ENCODE measurements at places on chromosomes 12 and 14.
A peak's percentile ranks its signal among the peaks of the same experiment; 100 is the strongest.

GRCh38 chr14:78674820-78675219, 504.6 kb downstream of the NRXN3 start:
- no peak for DNase-seq

DNA sequence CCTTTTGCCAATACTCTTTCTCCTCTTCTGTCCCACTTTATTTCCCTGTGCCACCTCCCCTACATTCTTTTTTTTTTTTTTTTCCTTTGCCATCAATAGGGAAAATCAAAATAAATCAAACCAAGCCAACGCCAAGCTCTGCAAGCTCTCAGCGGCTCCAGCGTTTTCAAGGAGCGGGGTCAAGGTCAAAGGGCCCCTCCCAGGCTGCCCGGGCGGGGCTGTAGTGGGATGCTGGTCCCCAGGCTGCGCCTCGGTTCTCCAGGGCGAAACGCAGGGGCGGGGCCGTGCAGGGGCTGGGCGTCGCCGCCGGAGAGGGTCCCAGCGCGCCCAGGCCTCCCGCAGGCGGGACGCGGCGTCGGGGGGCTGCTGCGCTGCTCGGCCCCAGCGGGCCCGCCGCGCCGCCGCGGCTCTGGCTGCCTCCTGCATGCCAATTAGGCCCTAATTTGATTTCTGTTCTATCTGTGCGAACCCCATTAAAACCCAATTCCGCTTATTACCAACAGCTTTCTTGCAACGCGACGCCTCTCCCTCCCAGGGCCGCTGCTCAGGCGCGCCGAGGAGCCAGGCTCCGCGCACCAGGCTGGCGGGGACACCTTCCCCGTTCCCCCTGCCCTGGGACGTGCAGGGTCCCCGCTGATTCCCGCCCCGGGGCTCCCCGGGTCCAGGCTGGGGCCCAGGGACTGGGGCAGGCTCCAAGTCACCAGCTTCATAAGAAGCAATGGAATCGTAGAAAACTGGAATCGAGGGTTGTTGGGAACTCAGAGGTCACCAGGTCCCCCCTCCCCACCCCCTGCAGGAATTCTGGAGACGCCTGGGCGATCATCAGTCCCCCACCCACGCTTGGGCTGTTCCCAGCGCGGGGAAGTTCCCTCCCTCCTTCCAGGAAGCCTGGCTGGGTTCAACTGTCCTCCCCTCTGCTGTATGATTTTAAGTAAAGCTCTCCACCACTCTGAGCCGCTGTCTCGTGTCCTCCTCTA, 50.7 kb upstream of the MAP1LC3B2 start:
- no peak for DNase-seq

GRCh38 chr14:90609376-90609775, 206.9 kb downstream of the TTC7B start:
- no peak for DNase-seq

GRCh38 chr12:92568691-92569090, 134.1 kb upstream of the PLEKHG7 start:
- DNase-seq: no peak

- peak; percentile 80 for DNase-seq
These were observed 164.4 kb upstream of the LRIG3 start for GRCh38 chr12:59084511-59085375.

DNA sequence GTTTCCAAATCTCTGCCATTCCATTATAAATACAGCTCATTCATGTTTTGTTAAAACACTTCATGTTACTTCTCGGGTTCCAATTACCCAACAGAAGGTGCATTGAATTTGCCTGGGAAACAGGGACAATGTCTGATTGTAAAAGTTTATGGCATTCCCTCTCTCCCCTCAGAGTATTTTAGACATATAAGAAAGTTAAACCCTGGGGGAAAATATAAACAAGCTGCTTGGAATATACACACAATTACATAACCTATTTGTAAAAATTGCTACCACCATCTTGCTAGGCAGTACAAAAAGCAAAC, 60.0 kb downstream of the BTG1 start:
- DNase-seq: no peak

GRCh38 chr12:89389755-89390661, 37.7 kb upstream of the DUSP6 start:
- DNase-seq: no peak

GRCh38 chr12:15199930-15200329, 21.3 kb downstream of the RERG start:
- DNase-seq: no peak

DNA sequence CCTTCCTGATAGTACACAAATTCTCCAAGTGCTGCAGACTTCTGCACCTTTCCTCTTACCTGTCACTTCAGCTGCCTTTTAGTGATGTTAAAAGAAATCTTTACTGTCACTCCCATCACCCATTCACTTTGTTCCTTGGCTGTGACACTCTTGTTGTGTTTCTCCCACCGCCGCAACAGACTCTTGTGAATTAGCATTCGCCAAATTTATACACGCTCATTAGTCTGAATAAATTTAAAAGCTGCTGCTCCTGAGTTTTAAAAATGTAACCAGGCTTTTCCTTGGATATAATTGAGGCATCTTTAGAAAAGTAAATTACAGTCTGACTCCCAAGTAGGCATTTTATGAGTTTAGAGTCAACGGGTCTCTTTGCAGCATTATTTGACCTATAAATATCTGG, 1197.9 kb downstream of the BCL11B start:
- DNase-seq: no peak

DNA sequence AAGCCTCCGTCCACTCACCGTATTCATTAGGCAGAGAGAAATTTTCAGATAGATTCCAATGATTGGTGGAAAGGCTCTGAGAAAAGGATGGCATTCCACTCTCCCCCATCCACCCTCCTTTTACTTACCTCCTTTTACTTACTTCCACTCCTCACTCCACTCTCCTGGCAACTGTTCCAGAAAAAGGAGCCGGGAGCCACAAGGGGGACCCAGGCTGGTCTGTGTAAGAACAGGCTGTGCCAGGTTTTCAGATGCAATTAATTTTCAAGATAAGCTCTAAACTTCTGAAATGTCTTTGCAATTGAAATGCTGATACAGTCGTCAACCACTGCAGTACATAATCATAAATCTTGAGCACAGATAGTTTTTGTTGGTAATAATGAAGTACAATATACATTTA, 248.8 kb downstream of the ANO6 start:
- DNase-seq: no peak

GRCh38 chr14:64928239-64929013, 14.1 kb downstream of the GPX2 start:
- no peak for DNase-seq

- no peak for DNase-seq
These were observed 226.3 kb downstream of the SPTSSA start for GRCh38 chr14:34235643-34236300.

DNA sequence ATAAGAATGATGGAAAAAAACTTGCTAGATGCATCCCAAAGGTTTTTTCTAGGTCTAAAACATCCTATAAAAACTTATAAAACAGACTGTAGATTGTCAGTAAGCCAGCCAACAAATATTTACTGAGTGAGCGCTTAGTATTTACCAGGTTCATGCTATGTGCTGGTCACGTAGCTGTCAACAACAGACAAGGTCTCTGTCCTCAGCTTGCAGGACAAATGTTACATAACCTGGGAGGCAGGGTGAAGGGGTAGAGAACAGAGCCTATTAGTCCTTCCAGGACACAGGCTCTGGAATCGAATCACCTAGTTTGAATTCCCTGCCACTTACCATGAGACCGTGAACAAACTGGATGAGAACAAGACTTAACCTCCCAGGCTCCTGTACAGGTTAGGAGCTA, 6.4 kb downstream of the NFYB start:
- no peak for DNase-seq

DNA sequence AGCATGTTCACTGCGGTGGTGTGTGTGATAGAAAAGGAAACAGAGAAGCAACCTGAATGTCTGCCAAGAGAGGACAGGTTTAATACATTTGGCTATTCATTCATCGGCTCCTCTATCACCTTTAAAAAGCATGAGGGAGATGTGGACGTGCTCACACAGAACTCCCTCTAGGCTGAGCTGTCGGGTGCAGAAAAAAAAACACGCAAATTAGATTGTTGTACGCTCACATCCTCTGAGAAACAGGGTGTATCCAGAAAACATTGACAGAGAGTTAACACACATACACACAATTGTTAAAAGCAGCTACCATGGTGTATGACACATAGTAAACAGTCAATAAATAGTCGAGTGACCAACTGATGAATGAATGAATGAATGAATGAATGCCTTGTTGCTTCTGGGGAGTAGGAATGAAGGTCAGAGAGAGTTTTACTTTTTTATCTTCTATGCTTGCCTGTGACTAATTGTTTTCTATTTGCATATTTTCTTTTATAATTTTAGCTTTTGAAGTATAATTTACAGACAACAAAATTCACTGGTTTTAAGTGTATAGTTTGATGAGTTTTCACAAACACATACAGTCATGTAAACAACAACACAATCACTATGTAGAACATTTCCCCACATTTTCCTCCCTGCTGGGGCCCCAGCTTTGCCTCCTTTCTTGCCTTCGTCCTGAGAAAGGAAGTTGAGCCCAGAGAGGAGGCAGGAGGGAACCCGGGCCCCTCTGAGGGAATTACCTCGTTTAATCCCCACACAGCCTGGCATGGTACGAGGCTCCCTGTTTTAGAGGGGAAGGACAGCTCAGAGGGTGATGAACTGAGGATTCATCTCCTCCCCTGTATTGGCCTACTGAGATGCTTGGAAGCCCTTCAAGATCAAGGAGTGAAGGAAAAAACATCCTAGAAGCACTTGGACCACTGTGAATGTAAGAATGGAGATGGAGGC, 19.7 kb upstream of the FAM222A start:
- DNase-seq: no peak

- no peak for DNase-seq
These were observed 17.7 kb upstream of the POP5 start for GRCh38 chr12:120598674-120599463.

DNA sequence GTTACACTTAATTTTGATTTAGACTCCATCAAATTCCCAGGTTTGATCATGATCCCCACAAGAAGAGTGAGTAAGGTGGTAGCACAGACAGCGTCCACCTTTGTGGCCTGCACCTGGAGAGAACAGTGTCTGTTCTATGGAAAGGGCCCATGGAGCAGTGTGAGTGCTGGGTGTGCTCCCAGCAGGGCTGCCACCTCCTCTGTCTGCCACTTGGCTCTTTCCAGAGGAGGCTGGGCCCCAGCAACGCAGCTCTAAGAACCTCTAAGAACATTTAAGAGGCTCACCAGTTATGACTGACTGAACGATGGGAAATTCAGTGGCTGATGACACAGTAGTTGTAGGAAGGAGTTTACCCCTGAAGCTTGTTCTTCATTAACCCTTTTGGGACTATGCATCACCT, 17.3 kb downstream of the VDR start:
- DNase-seq: no peak

DNA sequence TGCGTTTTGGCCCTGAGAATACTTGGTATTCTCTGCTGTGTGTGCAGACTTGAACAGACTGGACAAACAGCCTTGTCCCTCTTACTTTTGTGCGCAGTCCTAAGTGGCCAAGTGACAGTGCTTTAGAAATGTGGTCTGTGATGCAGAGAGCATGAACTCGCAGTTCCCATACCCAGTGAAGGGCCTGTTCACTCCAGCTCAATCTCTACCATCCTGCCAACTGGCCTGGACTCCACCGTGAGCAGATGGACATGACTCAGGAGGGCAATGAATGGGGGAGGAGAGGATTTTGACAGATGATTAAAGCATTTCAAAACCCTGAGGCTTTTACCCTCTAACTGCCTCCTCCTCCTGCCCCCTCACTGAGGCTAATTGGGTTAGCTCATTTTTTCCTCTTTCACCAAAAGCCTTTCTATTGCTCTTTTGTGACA, 62.5 kb upstream of the PYGL start:
- DNase-seq: peak; percentile 81

DNA sequence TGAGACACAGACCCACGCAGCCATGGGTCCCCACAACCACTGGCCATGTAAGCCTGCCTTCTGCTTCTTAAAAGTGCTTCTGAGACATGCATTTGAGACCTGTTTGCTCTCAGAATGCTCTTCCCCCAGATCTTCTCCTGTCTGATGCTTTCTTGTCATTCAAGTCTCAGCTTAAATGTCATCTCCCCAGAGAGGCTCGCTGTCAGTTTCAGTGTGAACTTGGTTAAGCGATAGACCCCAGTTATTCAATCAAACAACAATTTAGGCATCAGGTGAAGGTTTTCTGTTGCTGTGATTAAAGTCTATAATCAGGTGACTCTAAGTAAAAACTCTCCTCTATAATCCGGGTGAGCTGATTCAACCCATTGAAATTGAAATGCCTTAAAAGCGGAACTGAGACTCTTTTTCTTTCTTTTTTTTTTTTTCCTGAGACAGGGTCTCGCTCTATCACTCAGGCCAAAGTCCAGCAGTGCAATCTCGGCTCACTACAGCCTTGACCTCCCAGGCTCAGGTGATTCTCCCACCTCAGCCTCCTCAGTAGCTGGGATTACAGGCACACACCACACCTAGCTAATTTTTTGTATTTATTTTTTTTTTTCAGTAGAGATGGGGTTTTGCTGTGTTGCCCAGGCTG, 123.4 kb downstream of the KSR2 start:
- DNase-seq: no peak

- no peak for DNase-seq
These were observed 4.6 kb downstream of the AP1G2 start for GRCh38 chr14:23562822-23563472.

GRCh38 chr12:44431647-44432343, 444.3 kb downstream of the NELL2 start:
- DNase-seq: no peak

GRCh38 chr12:51797301-51797700, 51.2 kb downstream of the FIGNL2 start:
- no peak for DNase-seq

DNA sequence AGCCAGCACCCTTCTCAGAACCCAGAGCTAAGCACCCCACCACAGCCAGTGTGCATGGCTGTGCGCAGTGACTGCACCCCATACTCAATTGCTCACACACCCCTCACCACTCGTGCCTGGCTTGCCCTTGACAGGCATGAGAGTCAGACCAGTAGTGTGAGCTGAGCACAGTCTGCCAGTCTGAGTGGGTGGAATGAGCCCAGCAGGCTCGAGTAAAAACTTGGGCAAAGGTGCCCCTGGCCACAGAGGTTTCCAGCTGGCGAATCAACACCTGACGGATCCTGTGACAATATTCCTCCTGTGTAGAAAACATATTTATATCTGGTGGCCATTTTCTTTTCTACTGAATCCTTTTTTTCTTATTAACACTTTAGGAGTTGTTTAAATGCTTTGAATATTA, 202.5 kb downstream of the TMEM117 start:
- no peak for DNase-seq

DNA sequence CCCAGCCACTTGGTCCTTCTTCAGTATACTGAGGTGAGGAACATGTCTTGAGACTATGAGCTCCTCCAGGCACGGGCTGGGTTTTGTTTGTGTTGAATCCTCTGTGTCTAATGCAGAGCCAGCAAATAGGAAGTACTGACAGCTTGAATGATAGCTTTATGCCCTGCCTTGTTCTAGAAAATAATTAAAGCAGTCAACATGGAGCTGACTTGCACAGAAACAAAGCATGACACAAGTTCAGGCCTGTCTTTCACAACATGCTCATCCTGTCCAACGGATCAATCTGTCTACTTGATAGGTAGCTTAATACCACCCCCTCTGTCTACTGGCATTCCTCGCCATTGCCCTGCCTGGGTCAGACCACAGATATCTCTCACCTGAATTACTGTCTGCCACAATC, 140.9 kb downstream of the ESRRB start:
- DNase-seq: no peak

- no peak for DNase-seq
These were observed 81.0 kb downstream of the ETV6 start for GRCh38 chr12:11730299-11731041.

- no peak for DNase-seq
These were observed 1086.5 kb downstream of the SLC6A15 start for GRCh38 chr12:83826112-83826511.
